ENCODE measurements at places on chromosomes 2 and 18.

GRCh38 chr2:239392688-239393387 lies 8.0 kb downstream of the HDAC4 start:
- no peak for DNase-seq

DNA sequence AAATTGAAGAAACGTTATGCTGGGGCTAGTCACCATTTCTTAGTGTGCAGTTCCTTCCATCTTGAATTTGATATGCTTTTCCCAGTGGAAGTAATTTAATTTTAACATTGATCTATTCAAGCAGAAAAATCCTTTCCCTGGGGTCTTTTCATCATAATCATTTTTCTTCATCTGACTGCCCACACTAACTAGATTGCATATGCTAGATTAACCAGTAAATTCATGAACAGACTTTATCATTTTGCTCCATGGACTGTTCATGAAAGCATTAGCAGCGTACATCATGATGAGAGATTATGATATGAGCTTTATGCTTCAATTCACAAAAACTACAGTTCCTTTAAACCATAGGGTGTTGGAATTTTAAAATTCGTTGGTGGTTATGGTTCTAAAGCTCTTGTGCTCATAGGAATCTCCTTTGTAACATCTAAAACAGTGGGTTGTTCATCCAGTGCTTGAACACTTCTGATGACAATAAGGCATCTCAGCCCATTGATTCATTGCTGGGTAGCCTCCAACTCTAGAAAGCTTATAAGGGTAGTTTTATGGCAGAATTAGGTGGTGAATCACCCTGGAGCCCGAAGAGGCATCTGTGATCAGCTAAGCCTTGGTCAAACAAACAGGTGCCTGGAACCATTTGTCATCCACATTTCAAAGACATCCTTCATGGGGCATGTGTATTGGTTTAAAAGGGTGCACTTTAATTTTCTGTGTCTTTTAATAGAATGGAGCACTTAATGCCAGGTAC lies 77.2 kb upstream of the NDUFV2 start:
- DNase-seq, result no peak

GRCh38 chr2:36461039-36461681 lies 105.6 kb downstream of the CRIM1 start:
- DNase-seq, result no peak

- no peak for DNase-seq
Measured at GRCh38 chr2:126586317-126586716, 69.6 kb upstream of the GYPC start.

- no peak for DNase-seq
Measured at GRCh38 chr2:74983631-74984392, 25.4 kb downstream of the POLE4 start.

- no peak for DNase-seq
Measured at GRCh38 chr2:164504253-164504652, 117.0 kb downstream of the GRB14 start.

DNA sequence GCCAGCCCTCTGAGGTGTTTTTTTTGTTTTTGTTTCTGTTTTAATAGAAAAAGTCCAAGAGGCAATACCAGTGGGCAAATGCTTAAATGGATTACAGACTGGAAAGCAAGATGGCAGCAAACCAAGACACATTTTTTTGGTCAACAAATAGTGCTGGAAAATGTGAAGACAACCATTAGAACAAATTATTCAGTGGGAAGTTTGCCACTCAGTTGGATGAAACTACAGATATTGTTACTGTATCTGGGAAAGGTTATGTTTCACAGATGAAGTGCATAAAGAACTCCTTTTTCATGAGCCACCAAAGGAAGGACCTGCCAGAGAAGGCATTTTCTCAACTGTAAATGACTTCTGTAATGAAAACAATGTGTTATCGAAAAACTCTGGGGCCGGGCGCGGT lies 93.0 kb upstream of the ODC1 start:
- no peak for DNase-seq

DNA sequence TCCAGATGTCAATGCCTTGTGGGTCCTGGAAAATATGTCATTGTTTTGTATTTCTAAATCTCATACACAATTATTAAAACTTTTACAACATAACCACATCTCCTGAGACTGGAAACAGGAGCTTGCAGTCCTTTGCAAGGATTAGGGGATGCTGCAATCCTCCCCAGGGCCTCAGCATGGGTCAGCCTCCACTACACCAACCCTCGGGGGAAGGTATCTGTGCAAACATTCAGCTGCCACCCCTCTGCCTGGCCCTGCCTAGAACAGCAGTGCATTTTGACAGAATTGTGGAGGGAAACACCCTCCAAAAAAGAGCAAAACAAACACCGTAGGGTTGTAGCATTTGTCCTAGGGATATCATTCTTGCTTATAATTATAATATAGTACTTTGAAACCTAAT lies 4.2 kb upstream of the UPP2 start:
- DNase-seq, result no peak

GRCh38 chr2:10329880-10330699 lies 27.4 kb downstream of the HPCAL1 start:
- no peak for DNase-seq

- DNase-seq, result no peak
Measured at GRCh38 chr2:229661478-229661877, 52.9 kb downstream of the DNER start.

Measured in stimulated activated CD8-positive, alpha-beta memory T cell treated with anti-CD3 and anti-CD28 coated beads, Interleukin-7, amount 100 ng/mL, for 1 hour (primary cell).